T-helper 2 cell (primary cell): ENCODE measurements at places on chromosomes 3 and 15.

DNA sequence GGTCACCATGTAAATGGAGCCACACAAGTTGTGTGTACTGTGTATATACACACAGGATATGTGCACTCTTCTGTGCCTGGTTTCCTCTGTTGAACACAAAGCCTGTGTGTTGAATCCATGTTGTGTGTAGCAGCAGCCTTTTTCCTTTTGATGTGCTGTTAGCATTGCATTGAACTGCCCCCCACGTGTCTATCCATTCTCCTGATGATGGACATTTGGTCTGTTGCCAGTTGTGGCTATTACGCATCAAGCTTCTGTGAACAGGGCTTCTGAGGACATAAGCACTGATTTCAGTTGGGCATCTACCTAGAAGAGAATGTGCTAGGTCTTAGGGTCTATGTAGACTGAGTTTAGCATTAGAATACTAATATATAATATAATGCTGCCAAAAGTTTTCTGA is 77.4 kb downstream of the LSM3 start:
- no peak for DNase-seq

- DNase-seq: no peak
Observed at GRCh38 chr15:80012060-80012726, 41.2 kb upstream of the BCL2A1 start.

- no peak for DNase-seq
Observed at GRCh38 chr15:31230630-31231485, 95.8 kb upstream of the KLF13 start.

GRCh38 chr3:39126532-39127071 is 19.1 kb downstream of the TTC21A start:
- DNase-seq: no peak

DNA sequence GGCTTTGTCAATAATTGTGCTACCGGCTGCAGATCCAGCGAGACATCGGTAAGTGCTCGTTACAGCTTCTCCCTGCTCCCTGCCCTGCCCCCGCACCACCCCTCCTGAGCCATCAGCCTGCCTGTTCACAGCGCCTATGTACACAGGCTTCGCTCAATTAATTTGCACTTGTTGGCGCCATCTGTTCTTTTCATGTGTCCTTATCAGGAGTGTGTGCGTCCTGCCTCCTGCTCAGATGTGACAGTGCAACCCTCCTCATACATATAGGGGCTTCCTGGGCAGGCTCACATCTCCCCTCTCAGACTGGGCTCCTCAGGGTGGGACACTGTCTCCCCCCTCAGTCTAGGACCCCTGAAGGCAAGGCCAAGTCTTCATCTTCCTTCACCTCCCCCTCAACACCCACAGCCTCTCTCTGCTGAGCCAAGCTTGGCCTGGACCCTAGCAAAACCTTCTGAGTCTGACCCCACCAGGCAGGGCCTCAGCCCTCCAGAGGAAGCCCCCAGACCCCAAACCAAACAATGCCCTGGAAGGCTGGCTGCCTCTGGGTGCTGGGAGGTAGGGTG is 54.9 kb downstream of the CYP11A1 start:
- no peak for DNase-seq

DNA sequence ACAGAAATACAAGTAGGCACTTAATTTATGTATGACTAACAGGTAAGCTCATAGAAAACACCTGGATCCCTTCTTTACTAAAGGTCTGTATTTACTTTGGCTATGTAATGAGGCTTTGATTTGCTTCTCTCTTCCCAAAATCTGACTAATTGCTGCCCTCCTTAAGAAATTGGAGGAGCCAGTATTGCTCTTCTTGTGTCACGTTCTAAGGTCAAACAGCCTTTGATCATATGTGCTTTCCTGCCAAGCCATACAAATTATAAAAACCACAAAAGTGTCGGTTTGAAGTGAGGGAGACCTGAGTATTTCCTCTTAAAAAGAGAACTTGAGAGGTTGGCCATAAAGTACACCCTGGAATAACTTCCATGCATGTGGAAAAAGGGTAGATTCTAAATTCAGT is 112.1 kb upstream of the MB21D2 start:
- no peak for DNase-seq

- no peak for DNase-seq
Observed at GRCh38 chr15:85091990-85092389, 110.3 kb downstream of the PDE8A start.

GRCh38 chr3:146160321-146160963 is 542 bp downstream of the PLOD2 start:
- no peak for DNase-seq

DNA sequence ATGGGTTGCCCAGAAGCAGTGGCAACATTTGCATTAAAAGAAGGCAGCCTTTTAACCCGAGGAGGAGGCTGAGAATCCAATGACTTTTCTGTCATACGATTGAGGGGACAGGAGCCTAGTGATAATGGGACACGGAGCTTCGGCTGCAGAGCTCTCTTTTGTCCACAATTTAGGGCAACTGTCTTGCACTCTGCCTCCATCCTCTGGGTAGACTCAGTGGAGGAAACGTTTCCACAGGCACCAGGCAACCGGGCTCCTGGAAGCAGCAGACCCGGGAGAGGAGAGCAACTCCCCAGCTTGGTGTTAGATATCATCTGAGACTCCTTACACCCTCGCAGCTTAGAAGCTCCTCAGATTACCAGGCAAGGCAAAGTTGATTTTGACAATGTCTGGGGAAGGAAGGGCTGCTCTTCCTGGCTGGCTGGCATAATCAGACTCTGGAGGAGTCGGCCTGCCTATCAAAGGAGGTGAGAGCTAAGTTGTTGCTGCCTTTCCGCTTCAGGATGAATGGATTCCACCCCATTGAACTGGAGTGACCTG is 43.5 kb upstream of the RNU6-1 start:
- DNase-seq: no peak
